ENCODE measurements at places on chromosomes 4 and X.

GRCh38 chr4:8215001-8215427 is 15.9 kb downstream of the SH3TC1 start:
- DNase-seq, result no peak

DNA sequence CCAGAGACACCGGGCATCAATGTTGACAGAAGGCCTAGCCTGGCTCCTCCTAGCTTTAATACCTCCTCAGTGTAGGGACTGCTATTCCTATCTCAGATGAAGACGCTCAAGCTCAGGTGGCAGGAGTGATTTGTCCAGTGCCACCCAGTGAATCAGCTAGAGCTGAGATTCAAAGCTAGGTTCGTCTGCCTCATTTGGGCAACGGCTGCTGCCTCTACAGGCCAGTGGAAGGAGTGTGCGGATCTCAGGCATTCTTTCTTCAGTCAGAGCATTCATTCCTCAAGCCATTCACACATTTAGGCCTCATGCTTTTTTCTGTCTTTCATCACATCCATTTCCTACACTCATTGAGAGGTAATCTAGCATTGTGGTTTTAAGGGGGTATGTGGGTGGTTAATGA is 7.3 kb downstream of the TSR2 start:
- peak; percentile 31 for DNase-seq

DNA sequence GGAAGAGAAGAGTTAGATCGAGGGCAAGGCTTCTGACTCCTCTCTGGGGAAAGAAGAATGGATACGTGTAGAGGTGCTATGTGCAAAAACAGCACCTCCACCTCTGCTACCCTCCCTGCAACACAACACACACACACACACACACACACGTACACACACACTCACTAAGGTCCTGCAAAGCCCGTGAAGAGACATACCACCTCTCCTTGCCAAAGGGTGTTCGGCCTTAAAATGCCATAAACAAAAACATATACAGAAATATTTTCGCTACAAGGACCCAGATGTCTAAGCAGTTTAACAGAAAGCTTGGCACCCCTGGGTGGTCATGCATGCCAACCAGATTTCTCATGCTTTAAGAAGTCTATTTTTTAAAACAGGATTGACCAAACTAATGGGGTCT is 1.5 kb downstream of the TIFA start:
- DNase-seq, result peak; percentile 43

- no peak for DNase-seq
Measured at GRCh38 chrX:38515291-38515690, 46.1 kb upstream of the TSPAN7 start.

DNA sequence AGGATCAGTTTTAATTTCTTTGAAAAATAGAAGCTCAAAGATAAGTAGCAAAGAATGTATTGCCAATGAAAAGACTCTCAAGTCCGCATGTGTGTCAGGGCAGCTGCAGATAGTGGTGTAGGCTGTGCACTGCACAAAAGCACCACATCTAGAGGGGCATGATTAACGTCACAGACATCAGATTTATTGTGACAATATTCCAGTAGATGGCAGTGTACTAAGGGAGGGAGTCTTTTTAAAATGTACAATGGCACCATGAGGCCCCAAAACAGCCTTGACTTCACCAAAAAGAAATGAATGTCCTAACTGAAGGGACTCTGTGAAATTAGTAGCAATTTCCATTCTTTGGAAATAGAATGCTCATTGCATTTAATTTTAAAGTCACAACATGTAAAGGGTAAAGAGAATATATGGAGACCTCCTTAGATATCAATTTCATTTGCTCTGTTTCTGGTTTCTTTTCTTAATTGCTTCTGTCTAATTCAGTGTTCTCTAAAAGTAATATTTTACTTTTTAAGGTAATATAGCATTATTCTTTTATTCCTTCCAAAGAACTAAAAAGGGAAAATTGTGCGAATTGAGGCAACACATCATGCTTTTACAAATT is 98.4 kb downstream of the ZNF827 start:
- peak; percentile 83 for DNase-seq

DNA sequence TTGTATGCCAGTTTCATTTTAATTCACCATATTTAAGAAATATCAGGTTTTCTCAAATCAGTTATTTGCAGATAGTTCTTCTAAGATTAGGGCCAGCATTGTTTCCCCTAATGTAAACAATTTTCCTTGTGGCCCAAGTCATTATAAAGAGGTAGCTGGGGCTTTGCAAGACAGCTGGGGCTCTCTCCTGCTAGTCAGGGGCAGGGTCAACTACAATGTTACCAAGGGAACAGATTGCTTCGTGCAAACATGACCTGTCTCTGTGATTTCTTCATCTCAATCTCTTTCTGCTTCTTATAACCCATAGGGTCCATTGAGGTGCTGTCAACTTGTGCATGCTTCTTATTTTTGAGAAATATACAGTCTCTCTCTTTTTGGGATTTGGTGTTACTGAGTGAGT is 12.1 kb downstream of the ARMCX6 start:
- DNase-seq, result no peak

GRCh38 chrX:13285229-13285628 is 34.6 kb downstream of the ATXN3L start:
- DNase-seq, result no peak

DNA sequence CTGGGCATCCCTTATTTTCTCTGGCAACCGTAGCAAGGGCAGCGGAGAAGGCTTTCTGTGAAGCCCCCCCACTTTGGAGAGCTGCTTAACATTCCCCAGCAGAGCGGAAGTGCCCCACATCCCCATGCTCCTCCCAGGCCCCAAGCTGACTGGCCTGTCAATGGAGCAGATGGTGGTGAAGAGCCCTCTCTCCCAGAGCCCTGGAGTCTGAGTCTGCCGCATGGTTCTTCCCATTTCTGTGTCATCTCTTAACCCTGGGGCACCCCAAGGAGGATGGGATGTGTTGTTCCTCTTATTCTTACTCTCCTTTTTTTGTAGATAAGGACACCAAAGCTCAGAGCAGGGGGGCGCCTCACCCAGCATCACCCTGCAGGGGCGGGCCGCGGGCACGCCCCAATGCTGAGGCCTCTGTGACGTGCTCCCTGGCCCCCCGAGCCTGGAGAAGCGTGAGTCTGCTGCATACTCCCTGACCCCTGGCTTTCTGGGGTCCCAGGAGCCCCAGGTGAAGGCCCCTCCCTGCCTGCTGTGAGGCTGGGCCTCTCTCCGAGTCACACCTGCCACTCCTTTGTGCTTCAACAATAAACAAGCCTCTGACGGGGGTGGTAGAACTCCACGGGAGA is 35.9 kb downstream of the ADRA2C start:
- no peak for DNase-seq

GRCh38 chr4:186984105-186984644 is 260.5 kb upstream of the FAT1 start:
- DNase-seq, result no peak

DNA sequence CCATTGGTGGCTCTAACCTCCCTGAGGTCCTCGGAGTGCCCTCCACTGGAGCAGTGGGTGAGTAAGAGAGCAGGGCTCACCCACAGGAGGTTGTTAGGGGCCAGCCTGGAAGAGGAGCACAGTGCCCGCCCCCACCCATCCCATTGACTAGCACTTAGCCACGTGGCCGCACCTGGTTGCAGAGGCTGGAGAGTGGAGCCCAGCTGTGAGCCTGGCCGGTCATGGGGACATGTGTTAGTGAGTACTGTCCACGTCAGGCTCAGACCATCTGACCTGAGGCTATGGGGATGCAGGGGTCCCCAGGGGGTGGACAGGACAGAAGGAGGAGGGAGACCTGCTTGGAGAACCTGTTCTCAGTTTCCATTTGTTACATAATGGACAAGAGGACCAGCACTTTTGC is 1.4 kb upstream of the MAN2B2 start:
- DNase-seq, result no peak

GRCh38 chr4:145719752-145720624 is 40.0 kb downstream of the C4orf51 start:
- DNase-seq, result no peak

GRCh38 chr4:148425327-148426110 is 16.7 kb downstream of the NR3C2 start:
- no peak for DNase-seq

DNA sequence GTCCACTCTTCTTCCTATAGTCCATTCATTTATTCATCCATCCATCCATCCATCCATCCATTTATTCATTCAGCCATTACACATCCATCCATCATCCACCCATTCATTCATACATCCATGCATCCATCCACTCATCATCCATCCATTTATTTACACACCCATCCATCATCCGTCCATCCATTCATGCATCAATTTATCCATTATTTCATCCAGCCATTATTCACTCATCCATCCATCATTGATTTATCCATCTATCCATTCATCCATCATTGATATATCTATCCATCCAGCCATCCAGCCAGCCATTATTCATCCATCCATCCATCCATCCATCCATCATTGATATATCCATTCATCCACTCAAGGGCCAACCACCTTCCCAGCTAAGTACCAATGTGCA is 12.7 kb downstream of the CPZ start:
- DNase-seq, result no peak

DNA sequence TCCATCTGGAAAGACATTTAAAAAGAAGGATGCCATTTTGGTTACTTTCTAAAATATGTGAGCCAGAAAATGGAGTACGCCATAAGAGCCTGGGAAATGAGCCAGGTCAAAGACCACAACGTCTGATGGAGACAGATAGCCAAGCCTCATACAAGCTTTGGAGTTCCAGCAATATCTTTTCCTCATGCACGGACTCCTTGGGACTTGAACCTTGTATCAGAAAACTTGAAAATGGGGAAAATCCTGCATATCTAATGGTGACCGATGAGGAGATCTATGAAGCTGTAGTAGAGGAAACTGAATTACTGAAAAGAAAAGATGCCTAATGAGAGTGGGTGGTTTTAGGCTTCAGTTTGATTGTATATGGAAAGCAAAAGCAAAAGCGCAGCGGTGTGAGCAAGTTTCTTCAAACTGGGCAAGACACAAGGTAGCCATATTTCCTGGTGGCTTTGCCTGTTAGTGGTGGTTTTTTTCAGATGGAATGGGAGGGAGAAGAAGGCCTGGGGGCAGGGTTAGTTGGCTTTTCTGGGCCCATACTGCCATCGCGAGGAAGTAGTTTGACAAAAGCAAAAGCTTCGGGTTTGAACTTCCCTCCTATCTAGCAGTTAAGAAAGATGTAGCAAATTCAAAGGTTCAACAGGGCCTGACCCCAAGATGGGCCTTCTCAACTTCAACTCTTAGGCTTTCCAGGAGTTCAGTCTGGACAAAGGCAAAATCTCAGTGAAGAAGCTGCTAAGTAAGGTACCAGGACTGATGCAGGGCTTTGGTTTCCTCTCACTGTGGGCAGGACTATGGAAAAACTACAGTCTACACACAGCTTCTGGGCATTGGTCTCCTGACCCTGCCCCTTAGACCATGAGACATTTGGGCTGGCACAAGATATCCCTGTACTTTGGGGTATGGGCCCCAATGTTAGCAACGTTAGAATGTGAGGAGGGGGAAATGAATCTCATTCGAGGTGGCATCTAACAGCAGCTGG is 210.0 kb upstream of the STK26 start:
- DNase-seq, result no peak

- DNase-seq, result no peak
Measured at GRCh38 chrX:78493180-78493579, 165.8 kb upstream of the CYSLTR1 start.

Data from NAMALWA (cell line).